Brain pericyte (primary cell): ENCODE measurements at places on chromosomes 4 and X.

- DNase-seq, result peak; percentile 15
These were observed 53.0 kb downstream of the DCUN1D4 start for GRCh38 chr4:51895816-51896408.

GRCh38 chrX:31301941-31302340 is 230.1 kb upstream of the FTHL17 start:
- DNase-seq, result no peak

- no peak for DNase-seq
These were observed 12.4 kb downstream of the UTP3 start for GRCh38 chr4:70700712-70701111.

GRCh38 chr4:88390128-88390527 is 11.5 kb downstream of the HERC6 start:
- no peak for DNase-seq

GRCh38 chr4:81084634-81085033 is 54.1 kb downstream of the BMP3 start:
- no peak for DNase-seq

DNA sequence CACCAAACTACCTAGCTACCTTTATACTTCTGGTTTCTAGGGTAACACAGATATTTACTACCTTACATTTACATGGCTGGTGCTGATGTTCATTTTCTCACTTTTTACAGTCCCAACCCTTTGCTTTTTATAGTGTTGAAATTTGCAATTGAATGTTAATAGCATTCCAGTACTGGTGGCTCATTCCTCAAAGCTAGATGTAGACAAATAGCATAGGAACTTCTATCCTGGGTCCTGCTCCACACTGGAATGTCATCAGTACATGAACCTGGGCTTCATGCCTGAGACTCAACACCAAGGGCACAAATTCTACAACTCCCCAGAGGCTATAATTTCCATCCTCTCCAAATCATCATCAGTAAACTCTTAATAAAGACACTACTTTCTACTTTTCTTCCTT is 10.3 kb upstream of the TRMT2B start:
- no peak for DNase-seq
